ENCODE measurements at places on chromosomes 1 and 21.
A peak's percentile ranks its signal among the peaks of the same experiment; 100 is the strongest.

DNA sequence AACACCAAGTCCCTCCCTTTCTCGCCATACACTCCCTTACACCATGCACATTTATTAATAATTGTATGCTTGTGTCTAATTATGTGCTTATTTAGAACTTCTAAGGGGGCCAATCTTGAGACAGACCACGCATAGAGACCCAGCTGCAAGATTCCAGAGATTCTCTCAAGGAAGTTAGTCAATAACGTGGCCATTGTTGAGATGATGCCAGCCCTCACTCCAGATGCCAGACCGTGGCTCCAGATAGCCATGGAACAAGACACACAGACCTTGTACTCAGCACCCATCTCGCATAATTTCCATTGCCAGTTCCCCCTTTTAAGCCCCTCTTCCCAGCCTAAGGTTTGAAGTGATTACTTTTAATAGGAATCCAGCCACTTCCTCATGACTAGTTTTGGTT is 62.4 kb downstream of the DIRAS3 start:
- peak; percentile 32 for DNase-seq

- DNase-seq, result peak; percentile 36
Observed at GRCh38 chr1:222331340-222331739, 216.6 kb downstream of the HHIPL2 start.

DNA sequence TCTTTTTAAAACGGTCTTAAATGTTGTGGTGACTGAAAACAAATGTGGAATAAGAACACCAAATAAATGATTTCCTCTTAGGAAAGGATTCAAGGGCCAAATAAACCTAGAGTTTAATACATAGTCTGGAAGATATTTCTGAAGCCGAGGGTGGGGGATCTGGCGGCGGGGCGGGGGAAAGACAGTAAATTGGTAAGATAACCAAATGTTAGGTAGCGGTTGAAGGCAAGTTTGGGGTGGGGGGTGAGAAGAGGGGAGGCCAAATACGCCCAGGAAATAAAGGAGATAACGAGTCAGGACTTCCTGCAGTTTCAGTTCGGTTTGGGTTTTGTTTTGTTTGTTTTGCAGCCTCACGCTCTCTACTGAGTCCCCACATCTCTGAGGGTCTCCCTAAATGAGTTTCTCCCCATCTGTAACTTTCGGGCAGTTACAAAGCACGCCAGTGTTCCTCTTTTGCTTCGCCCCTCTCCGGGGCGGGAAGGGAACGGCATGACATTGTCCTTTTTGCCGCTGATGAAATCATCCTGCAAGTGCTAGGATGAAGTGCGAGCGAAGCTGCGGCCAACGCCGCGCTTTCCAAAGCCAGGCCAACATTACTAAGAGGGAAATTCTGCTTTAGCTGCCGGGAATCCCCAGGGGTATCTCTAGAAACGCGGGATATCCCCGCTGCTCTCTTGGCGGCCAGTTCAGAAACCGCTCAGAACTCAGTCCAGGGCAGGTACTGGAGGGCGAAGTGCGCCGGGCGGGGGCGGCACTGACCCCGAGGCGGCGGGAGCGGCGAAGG is 844 bp downstream of the NIBAN1 start:
- peak; percentile 47 for DNase-seq

- peak; percentile 33 for DNase-seq
Observed at GRCh38 chr1:1348420-1349255, 580 bp downstream of the DVL1 start.

DNA sequence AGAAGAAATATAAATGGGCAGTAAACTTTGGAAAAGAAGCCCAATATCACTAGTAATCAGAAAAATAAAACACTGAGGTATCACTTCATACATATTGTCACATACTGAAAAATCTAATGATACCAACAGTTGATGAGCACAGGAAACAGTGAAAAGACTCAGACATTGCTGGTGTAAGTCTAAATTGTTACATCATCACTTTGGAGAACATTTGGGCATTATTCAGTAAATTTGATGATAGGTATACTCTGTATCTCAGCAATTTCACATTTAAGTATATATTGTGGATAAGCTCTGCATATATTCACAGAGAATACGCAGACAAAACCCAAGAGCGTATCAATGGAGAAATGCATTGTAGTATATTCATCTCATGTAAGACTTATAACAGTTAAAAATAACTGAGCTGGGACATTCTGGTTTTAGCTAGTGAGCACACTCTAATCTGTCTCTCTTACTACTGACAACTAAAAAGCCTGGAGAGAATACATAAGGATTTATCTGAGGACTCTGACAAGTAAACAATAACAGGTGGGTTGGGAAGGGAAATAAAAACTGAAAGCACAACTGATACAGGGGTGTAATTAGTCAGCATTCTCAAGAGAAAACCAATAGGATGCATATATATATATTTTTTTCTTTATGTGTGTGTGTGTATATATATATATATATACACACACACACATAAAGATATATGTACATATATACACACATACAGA is 212.7 kb upstream of the JUN start:
- no peak for DNase-seq

GRCh38 chr1:150012611-150013010 is 2.1 kb upstream of the OTUD7B start:
- peak; percentile 69 for DNase-seq

- no peak for DNase-seq
Observed at GRCh38 chr1:25834894-25835293, 15.1 kb downstream of the MTFR1L start.

GRCh38 chr1:86567341-86567740 is 20.5 kb downstream of the CLCA4 start:
- DNase-seq, result no peak

DNA sequence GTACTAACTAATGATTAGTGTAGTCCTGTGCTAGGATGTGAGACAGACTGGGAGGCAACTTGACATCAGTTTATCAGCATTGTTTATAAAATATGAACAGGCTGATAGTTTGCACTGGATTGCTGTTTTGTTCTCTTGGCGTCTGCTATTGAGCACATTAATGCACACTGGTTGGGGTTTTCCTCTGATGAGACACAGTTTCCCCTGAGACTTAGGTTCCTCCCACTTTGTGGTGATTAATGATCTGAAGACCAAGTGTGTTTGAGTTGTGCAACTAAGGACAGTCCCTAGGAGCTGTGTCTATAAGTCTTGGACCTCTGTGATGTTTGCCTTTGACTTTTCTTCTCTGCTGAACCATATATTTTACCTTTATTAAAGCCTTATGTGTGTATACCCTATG is 1015.4 kb downstream of the AMY1C start:
- no peak for DNase-seq

All from RPMI7951 (cell line).